ENCODE measurements at places on chromosomes 5 and 9.

- DNase-seq, result peak; percentile 48
These were observed 962 bp upstream of the NR6A1 start for GRCh38 chr9:124771867-124772679.

- DNase-seq, result no peak
These were observed 183.3 kb downstream of the CACNA1B start for GRCh38 chr9:138060881-138061280.

- DNase-seq, result no peak
These were observed 22.5 kb downstream of the MUSK start for GRCh38 chr9:110691002-110691549.

GRCh38 chr5:124253203-124253810 is 493.1 kb downstream of the ZNF608 start:
- DNase-seq, result no peak

GRCh38 chr5:6487081-6487480 is 38.4 kb downstream of the UBE2QL1 start:
- no peak for DNase-seq

DNA sequence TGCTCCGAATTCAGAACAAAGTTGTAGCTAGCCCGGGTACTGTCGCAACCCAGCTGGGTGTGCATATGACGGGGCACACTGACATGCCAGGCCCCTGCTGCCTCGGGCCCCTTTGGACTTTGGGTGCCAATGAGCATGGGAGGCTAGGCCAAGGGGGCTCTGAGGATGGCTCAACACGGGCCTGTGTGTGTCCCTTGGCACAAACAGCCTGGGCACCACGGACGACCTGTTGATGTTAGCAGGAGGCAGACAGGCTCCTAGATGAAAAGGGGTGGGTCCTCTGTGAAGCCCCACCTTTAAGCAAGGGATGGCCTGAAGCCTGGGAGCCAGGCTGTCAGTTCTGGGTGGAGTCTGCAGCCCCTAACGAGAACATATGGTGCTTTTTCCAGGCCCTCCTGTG is 1688.2 kb downstream of the EFNA5 start:
- no peak for DNase-seq

- no peak for DNase-seq
These were observed 47.5 kb downstream of the DAB2IP start for GRCh38 chr9:121698627-121699570.

DNA sequence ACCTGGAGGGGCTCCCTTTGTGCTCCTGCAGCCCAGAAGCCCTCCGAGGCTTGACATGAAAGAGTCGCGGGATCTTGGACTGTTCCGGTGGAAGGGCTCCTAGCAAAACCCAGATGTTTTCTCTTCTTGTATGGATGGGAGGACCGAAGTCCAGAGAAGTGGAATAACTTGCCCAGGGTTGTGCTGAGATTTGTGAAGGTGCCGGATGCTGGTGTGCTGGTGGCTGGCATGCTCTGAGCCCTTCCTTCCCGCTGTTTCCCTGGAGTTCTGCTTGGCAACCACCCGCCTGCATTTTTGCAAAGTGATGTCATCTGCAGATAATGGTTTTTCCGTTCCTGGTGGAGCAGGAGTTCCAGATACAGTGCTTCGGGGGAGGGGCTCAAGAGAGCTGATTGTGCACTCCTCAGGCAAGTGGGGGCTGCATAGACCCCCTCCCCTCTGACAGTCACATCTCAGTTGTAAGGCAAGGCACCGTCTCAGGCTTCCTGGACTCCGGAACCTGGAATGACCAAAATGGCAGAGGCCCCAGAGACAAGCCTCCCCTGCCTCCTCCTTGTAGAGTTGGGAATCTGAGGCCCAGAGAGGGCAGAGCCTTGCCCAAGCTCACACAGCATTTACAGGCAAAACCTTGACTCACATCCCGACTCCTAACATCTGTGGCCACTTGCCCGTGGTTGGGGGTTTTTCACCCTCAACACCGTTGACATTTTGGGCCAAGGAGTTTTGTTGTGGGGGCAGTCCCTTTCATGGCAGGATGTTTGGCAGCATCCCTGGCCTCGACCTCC is 157.0 kb downstream of the RGS3 start:
- peak; percentile 91 for DNase-seq

DNA sequence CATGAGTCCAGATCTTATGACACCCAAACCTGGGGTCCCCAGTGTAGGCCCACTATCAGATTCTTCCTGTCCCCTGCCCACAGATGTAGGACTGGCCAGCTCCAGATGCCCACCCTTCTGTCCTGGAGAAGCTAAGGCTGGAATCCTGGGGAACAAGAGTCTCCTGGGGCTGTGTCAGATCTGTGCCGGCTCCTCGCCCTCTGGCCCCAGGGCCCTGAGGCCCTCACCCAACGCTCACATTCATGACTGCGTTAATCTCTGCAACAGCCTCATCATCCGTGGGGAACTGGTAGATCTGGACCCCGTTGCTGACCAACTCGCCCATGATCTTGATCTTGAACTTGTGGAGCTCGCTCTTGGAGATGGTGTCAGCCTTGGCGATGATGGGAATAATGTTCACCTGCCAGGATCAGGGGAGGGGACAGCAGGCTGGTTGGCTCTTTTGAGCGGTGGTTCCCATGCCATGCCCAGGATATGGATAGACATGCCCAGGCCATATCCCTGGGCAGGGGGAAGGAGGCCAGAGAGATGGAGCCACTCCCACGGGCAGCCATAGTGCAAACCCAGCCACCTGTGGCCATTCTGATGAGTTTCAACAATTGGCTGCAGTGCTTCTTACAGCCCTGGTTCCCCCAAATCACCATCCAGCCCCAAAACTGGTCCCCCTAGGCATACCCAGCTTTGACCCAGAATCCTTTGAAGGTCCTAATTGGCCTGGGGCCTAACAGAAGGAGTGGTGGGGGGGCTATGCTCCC is 14.6 kb downstream of the SEPTIN8 start:
- no peak for DNase-seq

DNA sequence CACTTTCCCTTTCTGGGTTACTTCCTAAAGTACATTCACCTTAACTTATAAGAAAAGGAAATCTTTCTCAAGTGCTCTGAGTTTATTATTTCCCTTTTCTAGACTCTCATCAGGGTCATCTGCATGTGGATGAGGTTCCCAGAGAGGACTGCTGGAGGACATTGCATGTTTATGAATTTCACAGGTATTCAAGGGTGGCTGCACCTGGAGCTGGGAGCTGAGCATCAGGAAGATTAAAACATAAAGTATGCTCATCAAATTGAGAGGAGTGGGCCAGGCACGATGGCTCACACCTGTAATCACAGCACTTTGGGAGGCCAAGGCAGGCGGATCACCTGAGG is 34.7 kb upstream of the PLIN2 start:
- no peak for DNase-seq

GRCh38 chr9:33265211-33265865 is 489 bp downstream of the CHMP5 start:
- DNase-seq, result peak; percentile 19

DNA sequence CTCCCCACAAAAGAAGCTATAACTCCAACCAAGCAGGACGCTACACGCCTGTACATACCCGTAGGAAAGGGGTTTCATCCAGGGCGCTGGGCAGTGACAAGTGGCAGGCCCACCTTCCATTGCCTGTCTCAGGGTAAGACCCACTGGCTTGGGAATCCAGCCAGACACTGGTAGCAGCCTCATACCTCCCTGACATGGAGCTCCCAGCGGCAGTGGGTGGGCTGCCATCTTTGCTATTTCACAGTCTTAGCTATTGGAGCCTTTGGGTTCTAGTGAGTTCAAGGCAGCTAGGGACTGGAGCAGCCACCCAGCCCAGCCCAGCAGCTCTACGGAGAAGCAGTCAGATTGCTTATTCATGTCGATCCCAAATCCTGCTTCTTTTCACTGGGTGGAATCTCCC is 3.4 kb upstream of the IFNA10 start:
- DNase-seq, result no peak

GRCh38 chr9:2691626-2692025 is 25.7 kb upstream of the KCNV2 start:
- peak; percentile 7 for DNase-seq

GRCh38 chr9:2856400-2856799 is 12.5 kb upstream of the PUM3 start:
- DNase-seq, result no peak

- DNase-seq, result no peak
These were observed 86.6 kb downstream of the MED27 start for GRCh38 chr9:131992906-131993657.

GRCh38 chr9:108844391-108844790 is 11.4 kb downstream of the ACTL7B start:
- no peak for DNase-seq

- DNase-seq, result no peak
These were observed 66.3 kb downstream of the RAPGEF1 start for GRCh38 chr9:131673531-131673930.

DNA sequence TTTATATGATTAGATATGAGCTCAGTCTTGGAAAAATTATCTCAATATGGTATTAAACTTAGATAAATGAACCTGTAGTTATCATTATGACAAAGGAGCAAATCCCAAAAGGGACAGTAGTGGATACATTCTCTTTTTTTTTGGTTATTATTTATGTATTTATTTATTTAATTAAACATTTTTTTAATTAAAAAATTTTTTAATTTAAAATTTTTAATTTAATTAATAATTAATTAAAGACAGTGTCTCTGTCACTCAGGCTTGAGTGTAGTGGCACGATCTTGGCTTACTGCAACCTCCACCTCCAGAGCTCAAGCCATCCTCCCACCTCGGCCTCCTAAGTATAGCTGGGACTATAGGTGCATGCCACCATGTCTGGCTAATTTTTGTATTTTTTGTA is 15.6 kb downstream of the ANKHD1 start:
- no peak for DNase-seq

DNA sequence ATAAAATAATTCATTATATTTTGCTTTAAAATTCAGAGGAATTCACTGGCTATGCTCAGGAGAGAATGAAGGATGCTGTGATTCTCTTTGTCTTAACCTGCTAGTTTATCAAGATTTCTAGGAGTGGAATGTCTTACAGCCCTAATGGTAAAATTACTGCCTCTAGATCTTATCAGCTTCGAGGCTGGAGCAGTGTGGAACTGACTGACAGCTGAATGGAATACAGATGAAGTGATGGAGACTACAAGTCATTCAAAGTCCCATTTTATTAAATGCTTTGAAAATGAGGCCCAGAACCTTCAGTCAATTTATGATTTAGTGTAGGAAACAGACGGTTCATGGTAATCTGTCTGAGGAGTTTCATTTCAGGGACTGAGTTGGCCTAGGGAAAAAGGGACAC is 202.1 kb downstream of the RFX3 start:
- no peak for DNase-seq

GRCh38 chr9:95803197-95803596 is 72.3 kb upstream of the ERCC6L2 start:
- DNase-seq, result no peak

DNA sequence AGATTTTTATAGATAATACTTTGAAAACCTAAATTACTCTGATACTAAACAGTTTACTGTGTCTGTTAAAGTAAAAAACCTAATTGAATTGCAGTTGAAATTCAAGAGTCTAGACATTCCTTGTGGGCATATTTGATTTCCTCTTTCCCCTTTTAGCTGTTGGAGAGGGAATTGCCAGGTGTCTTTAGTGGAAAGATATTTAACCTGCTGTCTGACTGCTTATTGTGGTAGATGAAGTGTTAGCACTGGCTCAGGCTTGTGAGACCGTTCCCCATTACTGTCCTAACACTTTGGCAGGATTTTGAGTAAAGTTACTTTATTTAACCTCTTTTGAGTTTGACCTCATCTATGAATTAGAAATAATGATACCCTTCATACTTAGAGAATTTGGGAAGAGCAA is 16.4 kb downstream of the MAP3K1 start:
- DNase-seq, result no peak

DNA sequence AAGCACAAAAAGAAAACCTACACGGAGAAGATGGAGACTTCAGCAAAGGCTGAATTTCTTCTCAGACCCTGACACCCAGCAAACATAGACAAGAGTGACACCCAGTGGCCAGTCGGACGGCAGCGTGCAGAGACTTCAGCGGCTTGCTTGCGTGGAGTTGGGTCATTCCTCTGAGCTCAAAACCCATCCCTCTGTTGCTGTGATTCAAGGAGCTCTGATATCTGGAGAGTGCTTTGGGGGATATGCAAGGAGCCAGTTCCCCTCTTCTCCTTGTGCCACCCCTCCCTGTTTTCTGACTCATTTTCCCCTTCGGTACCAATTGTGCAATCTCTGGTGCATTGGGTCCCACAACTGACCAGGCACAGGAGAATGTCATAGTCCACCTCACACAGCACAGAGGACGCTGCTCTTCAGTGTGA is 27.5 kb downstream of the SH3TC2 start:
- DNase-seq, result peak; percentile 41

DNA sequence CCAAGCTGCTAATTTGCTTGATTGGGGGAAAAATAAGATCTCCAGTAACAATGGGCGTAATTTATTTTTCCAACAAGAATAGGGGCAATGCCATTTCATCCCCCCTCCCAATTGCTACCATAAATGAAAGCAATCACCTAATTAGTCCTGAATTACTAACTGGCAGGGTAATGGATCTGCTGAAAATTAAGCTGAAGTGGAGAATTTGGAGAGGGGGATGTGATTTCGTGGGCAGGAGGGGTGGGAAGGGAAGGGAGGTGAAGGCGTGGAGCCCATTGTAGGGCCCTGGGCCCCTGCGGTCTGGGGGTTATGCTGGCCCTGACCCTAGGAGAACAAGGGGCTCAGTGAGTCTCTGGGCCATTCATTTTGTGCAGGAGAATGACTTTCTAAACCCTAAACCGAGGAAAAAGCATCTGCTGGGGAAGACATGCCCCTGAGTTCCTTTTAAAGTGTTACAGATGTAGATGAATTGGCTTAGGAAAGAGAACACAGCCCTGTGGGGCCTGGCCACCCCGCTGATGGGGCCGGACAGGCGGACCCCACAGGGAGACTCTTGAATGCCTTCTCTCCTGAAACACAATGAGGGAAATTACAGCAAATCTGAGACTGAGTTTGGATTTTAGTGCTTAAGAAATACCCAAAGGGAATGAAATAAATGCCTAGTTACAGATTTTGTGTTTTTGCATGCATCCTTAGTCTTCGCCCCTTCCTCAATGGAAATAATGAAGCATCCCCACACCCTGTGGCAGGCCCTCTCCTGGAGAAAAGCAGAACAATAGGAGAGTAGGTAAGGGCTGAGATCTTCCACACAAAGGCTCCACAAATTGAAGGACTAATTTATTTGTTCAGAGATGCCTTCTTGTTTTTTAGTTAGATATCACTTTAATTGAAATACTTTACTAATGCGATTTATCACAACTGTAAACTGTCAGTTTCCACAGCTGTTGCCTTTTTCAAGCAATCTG is 143.2 kb downstream of the PSAT1 start:
- DNase-seq, result no peak

DNA sequence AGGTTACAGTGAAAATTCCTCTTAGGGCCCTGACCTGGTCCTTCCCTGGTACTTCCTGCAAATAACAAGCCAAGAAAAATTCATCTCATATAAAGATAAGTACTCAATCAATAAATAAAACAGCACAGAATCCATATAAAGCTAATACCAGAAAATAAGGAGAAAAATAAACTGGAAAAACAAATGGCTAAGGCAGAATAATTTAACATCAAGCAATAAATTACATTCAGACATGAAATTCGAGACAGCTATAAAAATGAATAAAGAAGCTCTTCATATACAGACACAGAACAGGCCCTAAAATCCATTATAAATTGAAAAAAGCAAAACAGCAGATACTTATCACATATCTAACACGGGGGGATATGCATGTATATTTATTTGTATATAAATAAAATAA is 99.2 kb downstream of the DTWD2 start:
- DNase-seq, result no peak
